Right lung (tissue), 10 donors: ENCODE measurements at places on chromosomes 11 and 22. TPM values are rescaled to one million over a fixed set of nuclear protein-coding genes. Genes with fewer than 3 reads are reported as not detected.

GRCh38 chr11:127552446-127552845, 551.9 kb upstream of the KIRREL3 start:
- DNase-seq = no peak

- DNase-seq = no peak
Measured at GRCh38 chr11:83069441-83070043, 2.2 kb downstream of the RAB30 start.

- no peak for DNase-seq
Measured at GRCh38 chr11:35689081-35689996, 26.8 kb downstream of the TRIM44 start.

DNA sequence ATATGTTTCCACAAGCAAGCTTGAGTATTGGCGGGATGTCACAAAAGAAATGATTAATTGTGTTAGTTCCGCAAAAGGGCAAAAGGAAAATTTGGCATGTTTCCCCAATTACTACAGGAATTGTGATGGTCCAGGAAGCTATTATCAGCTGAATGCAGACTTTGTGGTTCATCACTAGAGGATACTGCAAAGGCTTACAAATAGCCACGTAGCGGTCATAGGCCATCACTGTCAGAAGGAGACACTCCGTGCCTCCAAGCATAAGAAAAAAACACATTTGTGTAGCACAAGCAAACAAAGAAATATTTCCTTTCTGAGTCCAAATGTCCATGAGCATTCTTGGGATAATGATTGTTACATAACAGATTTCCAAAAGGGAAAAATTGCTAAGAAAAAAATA, 1.8 kb downstream of the OR10AG1 start:
- no peak for DNase-seq

DNA sequence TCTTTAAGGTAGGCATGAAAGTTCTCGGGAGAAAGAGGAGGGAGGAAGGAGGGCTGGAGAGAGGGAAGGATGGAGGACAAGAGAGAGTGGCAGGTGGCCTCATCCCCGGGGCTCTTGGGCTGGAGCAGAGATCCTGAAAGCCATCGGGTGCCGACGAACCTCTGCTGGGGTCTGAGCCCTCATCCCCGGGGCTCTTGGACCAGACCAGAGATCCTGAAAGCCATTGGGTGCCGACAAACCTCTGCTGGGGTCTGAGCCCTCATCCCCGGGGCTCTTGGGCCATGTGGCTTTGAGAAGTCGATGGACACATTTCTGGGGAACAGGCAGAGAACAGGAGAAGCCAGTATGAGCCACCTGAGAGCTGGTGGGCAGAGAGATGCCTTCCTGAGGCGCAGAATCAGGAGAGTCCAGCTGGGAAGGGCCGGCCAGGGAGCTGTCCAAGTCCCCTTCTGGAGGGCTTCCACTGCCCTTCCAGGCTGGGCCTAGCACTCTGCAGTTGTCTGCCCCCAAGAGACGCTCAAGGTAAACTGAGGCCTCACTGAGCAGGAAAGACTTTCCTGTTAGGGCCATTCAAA, 1398.1 kb downstream of the BRD1 start:
- DNase-seq = no peak

Gene OR2D2
- polyA plus RNA-seq = not detected

- no peak for DNase-seq
Measured at GRCh38 chr11:36349351-36350136, 53.5 kb downstream of the PRR5L start.

Gene EP300
- polyA plus RNA-seq = 73.5 TPM

Gene ZDHHC24
- polyA plus RNA-seq = 3.8 TPM

GRCh38 chr11:126124231-126124661, 61.6 kb upstream of the CDON start:
- DNase-seq = no peak
